ENCODE measurements at places on chromosomes 4 and X. TPM values are rescaled to one million over a fixed set of nuclear protein-coding genes. Genes with fewer than 3 reads are reported as not detected.

DNA sequence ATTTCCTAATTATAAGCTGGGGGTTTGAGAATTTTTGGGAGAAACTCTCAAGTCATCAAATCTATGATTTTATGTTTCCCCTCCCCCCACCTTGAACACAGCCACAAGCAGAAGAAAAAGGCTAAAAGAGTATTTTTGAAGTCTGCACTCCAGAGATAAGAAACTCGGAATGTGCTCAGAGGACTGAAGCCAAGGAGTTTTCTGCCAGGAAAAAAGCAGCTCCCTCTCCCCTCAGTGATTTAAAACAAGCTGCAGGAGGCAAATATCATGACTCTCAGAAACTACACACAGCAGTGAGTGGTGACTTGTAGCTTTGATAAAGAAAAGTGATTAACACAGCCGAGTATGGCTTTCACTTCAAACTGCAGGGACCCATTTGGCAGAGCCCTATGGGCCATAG lies 800.2 kb upstream of the FTHL17 start:
- DNase-seq = no peak

DNA sequence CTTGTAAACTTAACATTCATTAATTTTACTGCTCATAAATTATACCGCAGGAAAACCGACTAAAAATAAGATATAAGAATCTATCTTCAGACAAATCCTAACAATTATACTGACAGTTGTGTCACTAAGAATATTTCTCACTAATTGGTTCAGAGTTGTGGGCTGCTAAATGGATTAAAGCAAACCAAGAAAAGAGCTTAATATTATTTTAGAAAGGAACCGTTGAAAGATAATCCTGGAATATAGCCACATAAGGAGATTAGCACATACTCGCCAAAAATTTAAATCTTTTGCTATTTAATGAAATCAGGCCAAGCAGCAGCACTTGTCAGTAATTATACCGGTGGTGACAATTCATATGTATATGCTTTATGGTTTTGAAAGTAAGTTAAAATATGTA lies 132.8 kb downstream of the SLIT2 start:
- DNase-seq = no peak

- DNase-seq = no peak
Measured at GRCh38 chr4:109752525-109752924, 22.7 kb upstream of the PLA2G12A start.

DNA sequence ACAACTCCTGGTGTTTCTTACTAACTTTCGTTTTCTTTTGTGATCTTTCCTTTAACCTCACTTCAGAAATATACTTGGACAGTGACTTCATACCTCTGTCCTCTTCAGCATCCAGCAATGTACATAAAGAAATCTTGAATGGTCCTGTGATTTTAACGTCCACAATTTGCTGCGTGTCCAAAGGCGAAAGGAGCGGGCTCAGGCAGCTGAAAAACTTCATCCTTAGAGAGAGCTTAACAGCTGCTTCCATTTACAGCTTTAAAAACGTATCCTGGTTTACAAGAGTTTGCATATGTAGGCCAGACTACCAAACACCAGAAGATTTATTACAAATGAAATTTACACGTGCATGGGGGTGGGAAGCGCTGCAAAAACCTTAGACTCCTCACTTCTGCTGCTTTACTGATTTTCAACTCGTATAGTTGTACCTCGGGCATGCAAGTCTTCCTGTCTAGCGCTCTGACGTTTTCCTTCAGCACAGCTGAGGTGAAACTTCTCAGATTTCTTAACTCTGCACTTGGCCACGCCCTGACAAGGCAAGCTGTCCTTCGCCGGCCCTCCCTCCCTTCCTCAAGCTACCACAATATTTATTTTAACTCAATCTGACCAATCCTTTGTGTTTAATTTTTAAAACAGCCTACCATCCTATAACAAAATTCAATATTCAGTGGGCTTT lies 406.4 kb downstream of the FAM47A start:
- DNase-seq = peak; percentile 6

- DNase-seq = no peak
Measured at GRCh38 chr4:138222046-138222445, 20.1 kb downstream of the SLC7A11 start.

DNA sequence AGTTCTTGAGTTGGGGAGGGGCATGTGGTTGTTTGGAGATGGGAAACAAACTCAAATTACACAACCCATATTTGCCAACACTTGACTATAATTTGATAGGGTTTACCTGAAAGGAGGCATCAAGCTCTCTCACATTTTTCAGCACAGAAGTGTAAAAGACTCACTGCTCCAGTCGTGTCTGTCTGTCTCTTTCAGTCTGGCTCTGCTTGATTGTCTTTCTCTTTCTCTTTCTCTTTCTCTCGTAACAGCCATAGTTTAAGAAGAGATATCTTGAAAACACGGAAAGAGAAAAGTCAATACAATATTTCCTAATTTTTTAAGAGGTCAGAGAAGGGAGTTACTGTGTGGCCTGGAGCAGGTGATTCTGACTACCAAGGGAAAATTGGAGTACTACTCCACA lies 413.6 kb upstream of the CXorf51A start:
- DNase-seq = no peak

FHDC1 gene
- total RNA-seq = 1.5 TPM

PF4V1 gene
- not detected for total RNA-seq

DNA sequence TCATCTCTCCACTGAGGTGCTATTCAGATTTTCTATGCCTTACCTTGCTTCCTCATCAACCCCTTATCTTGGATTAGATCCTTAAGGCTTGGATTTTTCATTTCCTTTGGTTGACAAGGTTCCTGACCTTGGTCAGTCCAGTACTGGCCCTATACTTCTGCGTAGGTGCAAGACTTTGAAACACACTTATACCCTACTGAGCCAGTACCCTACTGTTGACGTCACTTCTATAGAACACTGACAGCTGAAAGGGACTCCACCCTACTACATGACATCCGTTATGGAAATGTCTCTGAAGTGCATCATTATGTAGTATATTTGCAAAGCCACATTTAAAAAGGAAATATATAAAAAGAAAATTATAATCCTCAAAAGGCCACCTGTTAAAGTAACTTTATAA lies 12.0 kb upstream of the PLS3 start:
- no peak for DNase-seq

DNA sequence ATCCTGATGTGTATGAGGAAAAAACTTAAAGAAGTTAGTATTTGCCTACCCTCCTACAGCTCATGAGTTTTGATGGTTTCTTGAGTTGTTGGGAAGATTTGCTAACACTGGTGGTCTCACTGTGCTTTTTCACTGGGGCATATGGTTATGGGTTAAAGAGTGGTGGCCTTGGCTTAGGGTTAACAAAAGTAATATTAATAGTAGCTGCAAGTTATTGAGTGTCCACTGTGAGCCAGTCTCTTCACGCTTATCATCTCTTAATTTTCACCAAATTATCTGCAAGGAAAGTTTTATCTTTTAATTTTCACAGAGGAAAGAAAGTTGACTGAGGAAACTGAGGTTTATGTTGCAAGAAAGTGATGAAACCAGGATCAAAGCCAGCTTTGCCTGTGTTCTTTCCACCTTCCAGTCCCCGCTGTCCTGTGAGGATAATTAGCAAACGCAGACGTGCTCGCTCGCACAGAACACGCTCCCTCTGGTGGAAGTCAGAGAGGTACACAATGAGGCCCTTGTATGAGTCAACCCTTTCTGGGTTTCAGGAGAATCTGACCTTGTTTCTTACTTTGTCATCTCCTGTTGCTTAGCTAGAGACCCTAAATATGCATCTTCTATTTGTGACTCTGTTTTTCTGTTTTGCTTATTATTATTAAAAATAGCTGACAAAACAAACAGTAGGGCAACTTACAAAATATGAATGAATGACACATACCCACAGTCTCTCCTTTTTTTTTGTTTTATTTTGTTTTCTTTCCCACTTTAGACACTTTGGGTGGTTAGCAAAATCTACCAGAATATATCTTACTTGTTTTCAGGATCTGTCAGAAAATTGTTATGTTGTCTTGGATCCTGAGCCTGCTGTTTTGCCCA lies 94.3 kb downstream of the DDIT4L start:
- peak; percentile 42 for DNase-seq

DNA sequence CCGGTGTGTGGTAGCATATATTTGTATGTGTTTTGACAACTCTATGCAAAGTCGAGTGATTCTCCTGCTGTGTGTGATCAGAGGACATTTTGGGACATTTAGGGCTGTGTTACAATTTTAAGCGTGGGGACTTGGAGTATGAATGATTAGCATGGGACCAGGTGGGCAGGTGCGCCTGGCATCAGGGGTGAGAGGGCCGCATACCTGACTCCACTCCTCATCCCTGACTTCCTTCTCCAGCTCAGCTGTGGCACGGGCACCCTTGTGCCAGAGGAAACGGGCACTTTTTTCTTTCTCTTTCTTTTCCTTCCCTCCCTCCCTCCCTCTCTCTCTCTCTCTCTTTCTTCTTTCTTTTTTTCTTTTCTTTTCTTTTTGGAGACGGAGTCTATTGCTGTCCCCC lies 15.7 kb upstream of the PLCXD1 start:
- DNase-seq = peak; percentile 21

SPP1 gene
- 150 TPM for total RNA-seq

GRCh38 chr4:159079074-159079473 lies 23.8 kb upstream of the RAPGEF2 start:
- DNase-seq = no peak

ITM2A gene
- total RNA-seq = 14.2 TPM

GRIA2 gene
- 0.88 TPM for total RNA-seq

DNA sequence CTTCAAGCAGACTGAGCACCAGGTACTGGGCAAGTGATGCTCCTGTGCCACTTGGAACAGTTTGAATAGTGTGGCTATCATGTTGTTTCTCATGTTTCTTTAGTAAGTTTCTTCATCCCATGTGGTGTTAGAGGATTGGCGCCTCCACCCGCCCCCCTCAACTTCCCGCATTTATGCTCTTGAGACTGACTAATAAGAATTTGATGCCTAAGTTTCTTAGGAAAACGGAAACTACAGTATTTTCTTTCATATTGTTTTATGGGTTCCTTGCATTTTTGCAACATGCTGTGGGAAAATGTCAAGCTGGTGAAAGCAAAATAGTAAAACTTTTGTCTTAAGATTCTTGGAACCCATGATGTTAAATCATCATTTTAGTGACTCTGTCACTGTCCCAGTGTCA lies 101.2 kb upstream of the SLC4A4 start:
- DNase-seq = no peak

DNA sequence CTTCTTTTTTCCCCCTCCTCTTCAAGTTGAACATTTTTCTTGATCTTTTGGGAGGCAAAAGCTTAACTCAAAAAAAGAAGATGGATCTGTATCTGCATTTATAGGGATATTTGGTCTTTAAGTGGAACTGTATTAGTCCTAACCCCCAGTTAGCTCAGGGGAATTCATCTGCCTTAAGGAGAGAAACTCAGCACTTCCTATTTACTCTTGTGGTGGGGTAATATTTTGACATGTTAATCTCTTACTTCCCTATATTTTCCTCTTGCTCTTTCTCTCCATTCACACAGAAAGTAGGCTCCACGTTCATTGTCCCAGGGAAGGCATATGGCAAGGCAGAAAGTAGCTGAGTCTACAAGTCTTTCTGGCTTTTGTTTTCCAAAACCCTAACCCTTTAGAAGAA lies 5.3 kb downstream of the LRRC66 start:
- DNase-seq = no peak

LONRF3 gene
- total RNA-seq = 3.6 TPM

- no peak for DNase-seq
Measured at GRCh38 chr4:93617606-93618005, 210.9 kb upstream of the ATOH1 start.

GRCh38 chr4:109979920-109980717 lies 67.4 kb downstream of the EGF start:
- DNase-seq = no peak

GRCh38 chr4:150390531-150390910 lies 191.4 kb upstream of the MAB21L2 start:
- DNase-seq = no peak

DNA sequence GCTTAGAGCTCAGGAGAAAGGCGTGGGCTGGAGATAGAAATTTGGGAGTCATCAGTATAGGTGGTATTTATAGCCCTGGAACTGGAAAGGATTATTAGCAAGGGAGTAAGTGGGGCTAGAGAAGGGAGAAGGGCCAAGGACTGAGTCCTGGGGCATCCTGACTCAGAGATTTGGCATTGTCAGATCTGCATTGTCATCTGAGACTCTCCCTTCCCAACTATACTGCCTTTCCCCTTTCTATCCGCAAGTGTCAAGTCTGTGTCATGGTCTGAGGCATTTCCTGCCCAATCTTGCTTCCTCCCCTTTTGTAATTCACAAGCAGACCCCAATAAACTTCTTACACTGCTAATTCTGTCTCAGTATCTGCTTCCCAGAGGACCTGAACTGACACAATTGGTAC lies 24.4 kb upstream of the SLC25A43 start:
- DNase-seq = no peak
